Cardiac fibroblast (primary cell): ENCODE measurements at places on chromosomes 12 and 14.

- DNase-seq: no peak
These were observed 10.9 kb upstream of the HVCN1 start for GRCh38 chr12:110699591-110700445.

DNA sequence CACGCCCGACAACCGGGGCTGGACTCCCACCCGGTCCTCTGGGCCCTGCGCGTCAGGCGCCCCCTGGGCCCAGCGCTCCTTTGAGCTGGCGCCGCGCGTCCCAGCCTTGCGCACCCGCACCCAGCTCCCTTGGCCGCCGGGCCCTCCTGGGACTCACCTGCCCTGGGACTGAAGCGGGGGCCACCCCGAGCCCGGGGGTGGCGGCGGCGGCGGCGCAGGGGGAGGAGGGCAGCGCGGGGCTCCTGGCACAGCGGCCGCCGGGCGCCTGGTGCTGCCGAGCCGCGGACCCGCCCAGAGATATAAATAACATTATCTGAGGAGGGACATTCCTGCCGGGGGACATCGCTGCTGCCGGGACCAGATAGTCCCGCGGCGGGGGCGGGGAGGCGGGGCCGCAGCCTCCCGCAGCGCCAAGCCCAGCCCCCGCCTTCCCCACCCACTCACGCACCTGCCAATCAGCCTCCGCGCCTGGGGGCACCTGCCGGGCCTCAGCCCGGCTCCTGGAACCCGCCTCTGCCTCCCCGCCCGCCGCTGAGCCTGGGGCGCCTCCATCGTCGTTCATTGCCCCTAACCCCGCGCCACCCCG is at the start of gene SPTB:
Gene SPTB, minus strand, starts transcription at position 273 of the 586 bp plus-strand sequence. CDS start 56,813 bp downstream, outside the sequence.
- no peak for DNase-seq

DNA sequence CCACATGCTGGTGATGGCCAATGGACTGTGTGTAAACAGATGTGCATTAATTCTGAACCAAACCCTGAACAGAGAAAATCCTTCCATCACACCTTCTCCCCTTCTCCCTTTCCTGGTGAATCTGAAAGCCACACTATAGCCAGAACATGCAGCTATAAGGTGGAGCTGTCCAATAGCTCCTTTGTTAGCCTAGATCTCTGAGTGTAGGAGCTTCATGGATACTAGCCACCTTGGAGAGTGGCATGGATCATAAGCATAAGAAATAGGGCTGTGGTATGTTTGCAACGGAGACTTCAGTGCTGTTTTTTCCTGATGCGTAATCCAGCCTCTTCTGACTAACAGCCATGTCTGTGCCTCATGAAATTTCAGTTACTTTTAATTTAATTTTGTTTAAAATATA is 364.5 kb downstream of the BTG1 start:
- DNase-seq: peak; percentile 28

GRCh38 chr12:127038761-127039160 is 1228.2 kb upstream of the TMEM132C start:
- DNase-seq: no peak

DNA sequence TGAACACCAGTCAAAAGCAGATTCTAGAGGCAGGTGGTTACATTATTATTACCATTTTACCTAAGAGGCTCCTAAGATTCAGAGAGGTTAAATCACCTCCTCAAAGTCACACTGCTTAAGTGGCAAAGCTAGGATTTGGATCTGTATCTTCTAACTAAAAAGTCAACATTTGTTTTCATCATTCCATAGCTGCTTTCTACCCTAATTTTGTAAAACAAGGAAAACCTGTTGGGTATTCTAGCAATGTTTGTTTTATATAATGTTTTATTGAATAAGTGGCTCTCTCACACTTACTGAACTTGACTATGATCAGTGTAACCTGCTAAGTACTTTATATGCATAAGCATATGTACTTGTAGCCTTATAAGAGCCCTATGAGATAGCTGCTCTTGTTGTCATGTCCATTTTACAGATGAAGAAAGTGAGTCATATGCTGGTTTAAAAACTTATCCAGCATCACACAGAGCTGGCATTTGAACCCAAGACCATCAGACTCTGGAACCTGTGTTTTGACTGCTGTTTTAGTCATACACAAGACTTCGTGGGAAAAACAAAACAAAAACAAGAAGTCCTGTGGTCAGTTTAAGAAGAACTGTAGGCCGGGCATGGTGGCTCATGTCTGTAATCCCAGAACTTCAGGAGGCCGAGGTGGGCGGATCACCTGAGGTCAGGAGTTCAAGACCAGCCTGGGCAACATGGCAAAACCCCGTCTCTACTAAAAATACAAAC is 31.7 kb upstream of the EVL start:
- peak; percentile 76 for DNase-seq

- no peak for DNase-seq
These were observed 121.5 kb downstream of the SLC15A5 start for GRCh38 chr12:16155938-16156337.

DNA sequence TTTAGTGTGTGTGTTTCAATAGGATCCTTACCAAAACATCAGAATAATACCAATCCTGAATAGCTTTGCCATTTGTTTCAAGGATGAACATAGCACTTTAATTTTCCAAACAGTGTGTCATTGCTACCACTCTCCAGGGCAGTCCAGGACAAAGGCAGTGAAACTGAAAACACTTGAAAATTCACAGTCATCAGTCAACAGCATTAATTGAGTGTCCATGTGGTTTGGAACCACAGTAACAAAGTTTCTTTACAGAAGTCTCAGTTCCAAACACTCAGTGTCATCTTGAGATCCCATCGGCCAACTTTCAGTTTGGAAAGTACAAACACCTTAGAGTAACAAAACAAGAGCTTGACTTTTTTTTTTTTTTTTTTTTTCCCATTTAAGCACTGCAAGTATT is 228.4 kb upstream of the SOX5 start:
- DNase-seq: no peak

- DNase-seq: peak; percentile 80
These were observed 7.6 kb upstream of the SIX1 start for GRCh38 chr14:60656686-60657455.

DNA sequence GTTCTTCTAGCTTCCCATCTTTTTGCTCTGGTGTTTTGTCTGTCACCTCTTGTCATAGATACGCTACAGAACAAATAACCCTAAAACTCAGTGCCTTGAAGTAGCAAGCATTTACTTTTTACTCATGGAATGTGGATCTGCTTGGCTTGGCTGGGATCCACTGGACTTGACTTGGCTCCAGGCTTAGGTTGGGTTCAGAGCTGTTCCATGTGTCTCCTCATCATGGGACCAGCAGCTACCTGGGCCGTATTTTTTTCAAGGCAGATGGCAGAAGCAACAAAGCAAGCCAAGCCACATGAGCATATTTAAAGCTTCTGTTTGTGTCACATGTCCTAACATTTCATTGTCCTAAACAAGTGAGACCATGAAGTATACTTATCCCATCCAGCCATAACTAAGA is 48.7 kb upstream of the ATF1 start:
- peak; percentile 27 for DNase-seq

DNA sequence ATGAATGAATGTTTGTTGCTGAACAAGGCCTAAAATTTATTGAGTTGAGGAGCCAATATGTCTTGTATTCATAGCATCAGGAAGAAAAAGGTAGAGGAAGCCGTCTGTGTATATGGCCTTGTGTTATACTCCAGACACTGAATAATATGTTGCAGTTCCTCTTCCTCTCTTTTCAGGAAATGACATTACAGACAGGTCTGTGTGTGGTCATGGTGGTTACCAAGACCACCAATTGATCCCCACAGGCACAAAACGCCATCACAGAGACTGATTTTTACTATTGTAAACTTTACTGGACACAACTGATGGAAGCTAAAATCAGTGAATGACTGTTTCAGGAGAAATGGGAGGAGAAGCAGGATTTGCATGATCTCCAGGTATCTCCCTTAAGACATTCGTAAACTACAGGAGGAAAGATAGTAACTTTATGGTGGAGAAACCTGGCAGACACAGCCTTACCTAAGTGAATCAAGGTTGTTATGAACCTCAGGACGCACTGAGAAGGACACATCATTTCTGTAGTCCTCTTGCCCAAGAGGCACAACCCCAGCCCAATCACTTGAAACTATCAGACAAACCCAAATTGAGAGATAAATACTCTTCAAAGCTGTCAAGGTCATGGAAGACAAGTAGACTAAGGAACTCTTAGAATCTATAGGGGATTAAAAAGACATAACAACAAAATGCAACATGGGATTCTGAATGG is 334.1 kb upstream of the RGS6 start:
- DNase-seq: no peak

- DNase-seq: no peak
These were observed 423 bp downstream of the FGD6 start for GRCh38 chr12:95216711-95217376.

- peak; percentile 71 for DNase-seq
These were observed at the start of gene NEUROD4 for GRCh38 chr12:55019784-55020183. Gene NEUROD4, plus strand, starts transcription at chr12:55019974. Its CDS starts 6,466 bp downstream, at chr12:55026440.

- peak; percentile 29 for DNase-seq
These were observed 46.2 kb downstream of the RPH3A start for GRCh38 chr12:112837629-112838197.

DNA sequence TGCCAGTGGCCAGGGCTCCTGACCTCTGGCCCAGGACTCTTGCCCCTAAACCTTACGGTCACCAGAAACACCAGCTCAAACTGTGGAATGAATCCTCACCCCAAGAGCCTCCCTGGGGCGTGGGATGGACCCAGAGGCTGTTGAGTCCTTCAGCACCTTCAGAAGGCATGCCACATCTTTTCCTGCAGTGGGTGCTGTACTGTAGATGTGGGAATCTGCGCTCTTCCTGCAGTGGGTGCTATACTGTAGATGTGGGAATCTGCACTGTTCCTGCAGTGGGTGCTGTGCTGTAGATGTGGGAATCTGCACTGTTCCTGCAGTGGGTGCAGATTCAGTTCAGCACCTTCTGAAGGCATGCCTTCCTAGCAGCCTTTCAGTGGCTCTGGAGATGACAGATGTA is 1.2 kb downstream of the KRT82 start:
- no peak for DNase-seq

DNA sequence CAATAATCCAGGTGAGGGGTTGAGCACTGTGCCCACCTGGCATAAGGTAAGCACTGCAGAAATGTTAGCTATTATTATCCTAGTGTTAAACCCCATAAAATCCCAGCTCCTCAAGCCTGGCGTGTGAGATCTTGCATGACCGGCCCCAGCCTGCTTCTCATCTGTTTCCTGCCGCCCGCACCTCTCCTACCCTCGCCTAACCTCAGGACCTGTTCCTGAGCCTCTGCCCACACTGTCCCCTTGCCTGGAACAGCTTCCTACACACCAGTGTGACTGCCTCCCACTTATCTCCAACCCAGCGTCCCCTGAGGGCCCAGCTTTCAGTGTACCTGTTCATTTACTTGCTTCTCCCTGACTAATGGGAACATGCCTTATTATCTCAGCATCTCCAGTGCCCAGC is 24.7 kb downstream of the ISCA2 start:
- DNase-seq: no peak

GRCh38 chr14:63249092-63249491 is 44.8 kb downstream of the RHOJ start:
- peak; percentile 70 for DNase-seq

- DNase-seq: peak; percentile 83
These were observed 10.0 kb downstream of the TUBA1B start for GRCh38 chr12:49121047-49121696.

- no peak for DNase-seq
These were observed 22.2 kb upstream of the PRICKLE1 start for GRCh38 chr12:42611571-42612230.

GRCh38 chr12:1820191-1820895 is at the start of gene LRTM2:
Gene LRTM2, plus strand, starts transcription at chr12:1820565. Its CDS starts 7,584 bp downstream, at chr12:1828149.
- no peak for DNase-seq

DNA sequence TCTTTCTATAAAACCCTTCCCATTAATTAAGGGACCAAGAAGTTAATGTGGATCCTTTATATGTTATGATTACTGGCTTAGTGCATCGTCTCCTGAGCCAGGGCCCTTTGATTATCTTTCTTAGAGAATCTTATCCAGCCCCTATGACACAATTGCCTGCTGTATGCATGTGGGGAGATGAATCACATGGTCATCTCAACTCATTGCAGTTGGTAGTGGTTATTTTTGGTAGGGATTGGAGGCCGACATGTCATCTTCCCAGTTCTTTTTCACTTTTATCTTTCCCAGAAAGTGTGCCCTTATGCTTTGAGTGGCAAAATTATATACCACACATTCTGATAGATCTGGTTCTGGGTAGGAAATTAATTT is 26.0 kb downstream of the ZNF664 start:
- peak; percentile 40 for DNase-seq

GRCh38 chr12:51755251-51755650 is 93.3 kb downstream of the FIGNL2 start:
- DNase-seq: no peak

GRCh38 chr12:64320611-64321010 is 69.9 kb downstream of the C12orf56 start:
- peak; percentile 1 for DNase-seq

DNA sequence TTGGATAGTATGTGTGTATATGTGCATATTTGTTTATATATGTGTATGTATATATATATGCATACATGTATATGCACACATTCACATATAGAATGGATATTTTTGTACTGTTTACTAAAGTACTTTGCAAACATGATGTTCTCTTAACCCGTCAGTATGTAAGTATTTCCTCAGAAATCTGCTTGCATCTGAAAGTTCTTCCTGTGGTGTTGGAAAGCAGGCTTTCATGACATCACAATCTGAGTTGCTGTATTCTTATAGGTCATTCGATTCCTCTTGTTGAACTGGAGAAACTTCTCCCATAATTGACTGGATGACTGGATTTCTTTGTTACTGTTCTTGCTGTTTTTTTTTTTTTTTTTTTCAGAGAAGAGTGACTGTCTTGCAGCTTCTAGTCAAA is 29.1 kb downstream of the GABARAPL1 start:
- DNase-seq: peak; percentile 14

DNA sequence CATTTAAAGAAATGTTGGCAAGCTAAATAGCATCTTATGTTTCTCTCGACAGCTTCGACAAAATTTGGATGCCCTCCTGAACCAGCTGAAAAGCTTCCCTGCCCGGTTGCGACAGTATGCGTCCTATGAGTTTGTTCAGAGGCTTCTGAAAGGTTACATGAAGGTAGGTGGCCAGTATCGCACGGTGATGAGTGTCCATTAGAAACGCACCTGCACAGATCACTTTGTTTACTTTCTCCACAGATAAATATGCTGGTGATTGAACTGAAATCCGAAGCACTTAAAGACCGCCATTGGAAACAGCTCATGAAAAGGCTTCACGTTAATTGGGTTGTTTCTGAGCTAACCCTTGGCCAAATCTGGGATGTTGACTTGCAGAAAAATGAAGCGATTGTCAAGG is 36.5 kb downstream of the DYNC1H1 start:
- no peak for DNase-seq

GRCh38 chr12:131855521-131856142 is 27.4 kb downstream of the MMP17 start:
- no peak for DNase-seq

- no peak for DNase-seq
These were observed 78.8 kb downstream of the RPS6KA5 start for GRCh38 chr14:90981636-90982035.

GRCh38 chr12:25629341-25629740 is 76.3 kb upstream of the LMNTD1 start:
- no peak for DNase-seq

DNA sequence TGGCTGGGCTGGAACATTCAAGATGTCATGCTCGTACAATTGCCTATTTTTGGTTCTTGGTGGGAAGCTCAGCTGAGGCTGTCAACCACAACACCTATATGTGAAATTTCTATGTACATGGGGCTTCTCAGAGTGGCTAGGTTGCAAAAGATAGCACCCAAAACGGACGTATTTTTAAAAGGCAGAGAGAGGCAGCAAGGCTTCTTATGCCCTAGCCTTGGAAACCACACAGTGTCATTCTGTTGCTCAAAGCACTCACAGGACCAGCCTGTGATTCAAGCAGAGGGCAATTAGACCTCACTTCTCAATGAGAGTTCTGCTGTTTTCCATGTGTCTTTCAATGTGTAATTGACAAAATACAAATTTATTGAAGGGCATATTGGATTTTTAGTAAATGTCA is 134.0 kb downstream of the GXYLT1 start:
- no peak for DNase-seq
